CD4-positive, alpha-beta T cell treated with Interleukin-10 for 1 hour (primary cell): ENCODE measurements at places on chromosomes 5 and 9.

DNA sequence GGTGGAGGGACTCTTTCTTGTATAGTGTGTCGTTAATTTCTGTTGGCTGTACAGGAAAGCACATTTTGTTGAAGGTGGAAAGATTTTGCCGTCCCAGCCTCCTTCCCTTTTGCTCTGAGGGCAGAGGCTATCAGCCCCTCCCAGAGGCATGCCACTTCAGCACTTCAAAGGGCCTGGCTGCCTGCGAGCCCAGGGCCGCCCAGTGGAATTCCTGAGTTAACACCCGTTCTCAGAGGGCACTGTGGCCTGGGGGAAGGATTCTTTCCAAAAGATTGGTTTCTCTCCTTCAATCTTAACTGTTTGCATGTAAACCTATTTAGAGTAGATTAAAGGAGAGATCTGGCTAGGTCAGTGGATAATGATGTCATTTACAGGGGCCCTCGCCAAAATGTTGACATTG lies 238.6 kb downstream of the FANCC start:
- DNase-seq, result no peak

DNA sequence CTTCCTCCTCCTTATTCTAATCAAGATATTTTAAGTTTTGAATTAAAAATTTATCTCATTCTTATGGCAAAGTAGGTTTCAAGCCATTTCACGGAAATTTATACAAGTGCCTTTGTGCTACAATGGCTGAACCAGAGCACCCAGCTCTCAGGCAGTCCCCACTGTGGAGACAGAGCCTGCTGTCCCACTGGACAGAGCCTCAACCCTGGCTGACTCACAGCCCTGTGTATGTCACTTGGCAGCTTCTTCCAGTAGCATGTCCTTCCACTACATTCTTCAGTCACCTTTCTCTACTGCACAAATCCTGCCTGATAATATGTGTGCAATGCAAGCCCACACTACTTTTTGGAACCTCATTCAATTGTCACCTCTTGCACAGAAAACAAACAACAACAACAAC lies 253.1 kb downstream of the PDE4D start:
- no peak for DNase-seq

GRCh38 chr9:16147726-16148125 lies 594.9 kb downstream of the CCDC171 start:
- DNase-seq, result no peak

DNA sequence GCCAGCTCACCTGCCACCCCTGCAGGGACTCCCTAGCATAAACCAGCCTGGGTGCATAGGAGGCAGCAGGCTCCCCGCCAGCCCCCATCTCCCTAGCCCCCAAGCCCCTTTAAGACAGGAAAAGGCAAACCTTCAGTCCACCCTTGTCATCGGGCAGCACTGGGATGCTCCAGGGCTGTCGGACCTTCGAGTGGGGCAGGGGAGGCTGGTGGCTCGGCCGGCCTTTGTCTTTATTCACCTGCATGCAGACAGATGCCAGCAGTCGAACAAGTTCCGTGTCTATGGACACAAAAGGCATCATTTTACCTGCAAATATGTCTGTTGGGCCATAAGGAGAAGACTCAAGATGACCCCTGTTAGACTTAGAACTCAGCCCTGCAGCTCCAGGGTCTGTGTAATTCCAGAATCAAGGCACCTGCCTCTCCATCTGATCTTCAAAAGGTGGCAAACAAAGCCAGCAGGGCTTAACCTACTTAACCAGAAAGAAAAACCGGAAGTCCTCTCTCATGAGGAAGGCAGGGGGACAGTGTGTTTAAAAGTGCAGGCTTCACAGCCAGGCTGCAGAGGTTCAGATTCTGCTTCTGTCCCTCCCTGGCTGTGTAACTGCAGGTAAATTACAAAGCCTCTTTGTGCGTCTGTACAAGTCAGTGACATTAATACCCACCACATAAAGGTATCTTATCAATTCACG lies 16.2 kb downstream of the ANKS6 start:
- DNase-seq, result no peak

GRCh38 chr5:79025054-79025472 lies 40.0 kb upstream of the ARSB start:
- DNase-seq, result peak; percentile 45

DNA sequence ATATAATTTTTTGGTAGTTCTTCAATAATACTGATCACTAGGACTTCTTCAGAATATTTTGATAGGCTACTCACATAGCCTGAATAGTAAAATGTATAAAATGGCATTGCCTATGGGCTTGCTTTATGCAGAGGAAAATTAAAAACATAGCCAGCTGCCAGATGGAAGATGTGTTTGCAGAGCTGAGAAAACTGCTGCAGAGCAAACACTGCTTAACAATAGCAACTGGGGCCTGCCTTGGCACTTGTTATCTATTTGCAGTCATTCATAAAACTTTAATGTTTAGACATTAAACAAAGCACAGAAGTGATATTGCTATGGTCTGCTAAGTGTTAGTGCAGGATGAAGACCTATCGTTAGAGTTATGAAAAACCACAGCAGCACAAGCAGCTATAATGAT lies 151.5 kb upstream of the SMC2 start:
- DNase-seq, result no peak

GRCh38 chr9:4662989-4663792 lies 1.1 kb downstream of the PLPP6 start:
- DNase-seq, result peak; percentile 38

DNA sequence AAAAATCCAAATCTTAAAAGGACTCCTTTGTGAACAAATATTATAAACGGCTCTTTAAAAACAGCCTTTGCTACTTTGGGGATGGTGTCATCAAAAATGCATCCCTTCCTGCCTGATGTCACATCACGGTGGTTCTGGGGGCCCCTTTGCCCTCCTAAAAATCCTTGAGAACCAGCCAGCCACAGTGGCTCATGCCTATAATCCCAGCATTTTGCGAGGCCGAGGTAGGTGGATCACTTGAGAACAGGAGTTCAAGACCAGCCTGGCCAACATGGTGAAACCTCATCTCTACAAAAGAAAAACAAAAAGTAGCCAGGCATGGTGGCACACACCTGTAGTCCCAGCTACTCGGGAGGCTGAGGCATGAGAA lies 43.9 kb downstream of the FNBP1 start:
- no peak for DNase-seq
